ENCODE measurements at places on chromosomes 12 and 14. TPM values are rescaled to one million over a fixed set of nuclear protein-coding genes. Genes with fewer than 3 reads are reported as not detected.

Gene KRT83
- not detected for total RNA-seq

Gene AVPR1A
- not detected for total RNA-seq

Gene FAM161B
- 2.2 TPM for total RNA-seq

Gene FOXN3
- total RNA-seq = 14.5 TPM

Gene RAD52
- 15.5 TPM for total RNA-seq

Gene CCDC184
- total RNA-seq = 1.4 TPM

Gene DPF3
- total RNA-seq = 0.18 TPM

Gene MAX
- 56.4 TPM for total RNA-seq

Gene SART3
- 50.0 TPM for total RNA-seq

Gene KRT5
- total RNA-seq = 16,153 TPM

Gene PLA2G1B
- not detected for total RNA-seq

Gene COCH
- 0.04 TPM for total RNA-seq

Gene RFLNA
- total RNA-seq = 4.7 TPM

Gene PDE3A
- not detected for total RNA-seq
